ENCODE measurements at places on chromosomes 6 and 20. TPM values are rescaled to one million over a fixed set of nuclear protein-coding genes. Genes with fewer than 3 reads are reported as not detected.

RAMACL gene
- 0.89 TPM for total RNA-seq

- peak; percentile 91 for DNase-seq
Measured at GRCh38 chr6:90286884-90287488, 9.7 kb downstream of the BACH2 start.

GRCh38 chr6:110720066-110720465 lies 95.2 kb downstream of the CDK19 start:
- no peak for DNase-seq

DNA sequence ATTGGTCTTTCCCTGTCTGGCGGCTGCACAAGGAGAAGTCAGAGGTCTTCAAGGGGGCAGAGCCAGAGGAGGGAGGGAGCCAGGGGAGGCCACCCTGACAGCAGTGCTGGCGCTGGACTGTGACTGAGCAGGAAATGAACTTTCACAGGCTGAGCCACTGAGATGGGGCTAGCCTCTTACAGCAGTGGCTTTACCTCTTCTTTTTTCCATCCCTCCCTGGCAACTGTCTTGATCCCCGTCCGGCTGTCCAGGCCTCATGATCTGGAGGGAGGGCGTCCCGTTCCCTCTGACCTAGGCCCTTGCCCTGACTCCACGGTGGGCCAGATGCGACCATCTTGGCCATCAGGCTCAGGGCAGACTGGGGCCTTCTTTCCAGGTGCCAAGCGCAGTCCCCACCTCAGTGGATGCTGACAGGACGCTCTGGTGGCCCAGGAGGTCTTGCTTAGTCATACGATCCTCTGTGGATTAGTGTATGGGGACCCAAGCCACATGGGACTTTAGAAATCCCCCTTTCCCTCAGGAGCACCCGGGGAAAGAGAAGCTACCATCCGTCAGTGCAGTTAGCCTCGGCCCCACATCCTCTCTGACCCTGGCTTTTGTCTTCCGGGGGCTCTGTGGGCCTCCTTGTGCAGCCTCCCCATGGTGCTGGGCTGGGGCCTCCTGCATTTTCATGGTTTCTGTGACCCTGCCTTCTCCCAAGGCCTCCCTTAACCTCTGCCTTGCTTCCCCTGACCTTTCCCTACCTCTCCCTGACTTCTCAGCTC lies 57.4 kb upstream of the CCDC167 start:
- no peak for DNase-seq

DNA sequence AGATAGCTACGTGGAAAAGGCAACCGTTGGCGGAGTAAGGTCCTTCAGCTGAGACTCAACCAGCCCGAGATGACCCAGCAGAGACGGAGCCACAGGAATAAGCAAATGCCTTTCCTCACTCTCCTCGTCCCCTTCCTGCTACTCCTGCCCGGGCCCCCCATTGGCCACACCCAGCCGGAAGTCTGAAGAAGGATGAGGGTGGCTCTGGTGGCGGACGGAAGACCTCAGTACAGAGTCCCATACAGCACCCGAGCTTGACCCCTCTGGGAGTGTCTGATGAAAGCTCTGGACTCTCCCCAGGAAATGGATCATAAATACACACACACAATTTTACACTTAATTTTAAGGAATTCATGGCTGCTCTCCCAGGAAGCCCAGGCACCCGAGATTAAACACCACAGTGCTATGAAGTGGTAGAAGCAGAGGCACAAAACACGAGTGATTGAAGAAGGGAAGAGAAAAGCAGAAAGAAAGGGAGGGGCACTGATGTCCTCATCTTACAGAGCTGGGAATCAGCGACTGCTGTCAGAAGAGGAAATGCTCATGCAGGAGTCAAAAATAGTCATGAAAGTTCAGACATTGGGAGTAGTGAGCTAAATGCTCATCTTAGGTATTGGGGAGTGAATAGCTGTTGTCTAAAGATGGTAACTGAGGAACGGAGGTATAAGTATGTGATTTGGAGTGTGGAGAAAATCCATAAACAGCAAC lies 125.6 kb downstream of the BANF2 start:
- no peak for DNase-seq

- no peak for DNase-seq
Measured at GRCh38 chr6:48325701-48326100, 214.7 kb upstream of the PTCHD4 start.

All from activated naive CD4-positive, alpha-beta T cell treated with anti-CD3 and anti-CD28 coated beads for 36 hours (primary cell).